ENCODE measurements at places on chromosomes 5 and 9. TPM values are rescaled to one million over a fixed set of nuclear protein-coding genes. Genes with fewer than 3 reads are reported as not detected.

GRCh38 chr5:52073993-52074689 is 690.9 kb downstream of the ISL1 start:
- no peak for DNase-seq

GRCh38 chr9:115507148-115507547 is 389.2 kb upstream of the TNC start:
- no peak for DNase-seq

Gene TRAF1
- total RNA-seq, result 99.5 TPM

DNA sequence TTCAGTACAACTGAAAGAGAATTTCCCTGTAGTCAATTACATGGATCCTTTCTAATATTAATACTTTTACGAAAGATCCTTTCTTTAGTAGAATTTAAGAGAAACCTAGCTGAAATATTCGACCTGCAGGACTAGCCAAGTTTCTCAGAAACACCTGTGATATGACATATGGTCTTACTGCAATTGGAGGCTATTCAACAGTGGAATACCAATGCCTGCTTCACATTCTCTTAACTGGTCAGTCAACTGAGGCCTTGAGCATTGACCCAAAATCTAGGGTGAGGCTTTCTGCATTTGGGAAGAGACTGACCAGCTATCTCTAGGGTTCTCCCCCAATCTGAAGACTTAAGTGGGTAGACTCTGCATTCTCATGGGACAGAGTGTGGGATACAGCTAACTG is 12.3 kb downstream of the UBE2QL1 start:
- DNase-seq, result no peak

- DNase-seq, result no peak
Measured at GRCh38 chr5:73336366-73336765, 112.2 kb downstream of the FOXD1 start.

Gene INSYN2B
- total RNA-seq, result not detected

DNA sequence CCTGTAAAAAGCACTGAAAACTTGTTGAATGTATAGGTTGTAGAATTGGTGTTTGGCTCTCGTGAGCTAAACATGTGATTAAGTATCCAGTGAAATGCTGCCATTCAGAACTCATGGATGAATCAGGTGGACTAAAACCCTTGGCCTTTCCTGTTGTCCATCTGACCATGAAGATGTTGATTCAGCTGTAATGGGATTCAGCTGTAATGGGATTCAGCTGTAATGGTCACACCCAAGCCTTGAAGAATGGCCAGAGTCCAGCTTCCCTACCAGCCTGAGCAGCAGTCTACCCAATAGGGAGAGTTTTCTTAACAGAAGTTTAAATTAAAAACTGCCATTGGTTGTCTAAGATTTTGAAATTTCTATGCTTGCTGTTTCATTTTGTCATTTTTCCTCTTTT is 18.1 kb downstream of the MAMDC2 start:
- no peak for DNase-seq

DNA sequence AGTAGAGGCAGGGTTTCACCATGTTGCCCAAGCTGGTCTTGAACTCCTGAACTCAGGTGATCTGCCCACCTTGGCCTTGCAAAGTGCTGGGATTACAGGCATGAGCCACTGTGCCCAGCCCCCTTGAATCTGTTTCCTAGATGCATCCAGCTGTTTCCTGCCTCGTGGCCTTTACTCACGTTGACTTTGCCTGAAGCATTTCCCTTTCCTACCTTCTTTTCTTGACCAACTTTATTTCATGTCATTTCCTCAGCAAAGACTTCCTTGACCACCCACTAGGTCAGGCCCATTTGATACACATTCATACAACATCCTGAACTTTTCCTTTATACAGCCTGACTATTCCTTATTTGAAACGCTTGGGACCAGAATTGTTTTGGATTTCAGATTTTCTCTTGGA is 51.0 kb downstream of the DOCK2 start:
- no peak for DNase-seq

GRCh38 chr5:62574599-62574998 is 4.0 kb upstream of the LRRC70 start:
- no peak for DNase-seq

GRCh38 chr5:142322747-142323479 is 1.9 kb downstream of the SPRY4 start:
- DNase-seq, result no peak

- DNase-seq, result no peak
Measured at GRCh38 chr5:107915176-107915812, 244.6 kb upstream of the EFNA5 start.

- DNase-seq, result no peak
Measured at GRCh38 chr9:114828303-114828650, 22.4 kb upstream of the TNFSF15 start.

DNA sequence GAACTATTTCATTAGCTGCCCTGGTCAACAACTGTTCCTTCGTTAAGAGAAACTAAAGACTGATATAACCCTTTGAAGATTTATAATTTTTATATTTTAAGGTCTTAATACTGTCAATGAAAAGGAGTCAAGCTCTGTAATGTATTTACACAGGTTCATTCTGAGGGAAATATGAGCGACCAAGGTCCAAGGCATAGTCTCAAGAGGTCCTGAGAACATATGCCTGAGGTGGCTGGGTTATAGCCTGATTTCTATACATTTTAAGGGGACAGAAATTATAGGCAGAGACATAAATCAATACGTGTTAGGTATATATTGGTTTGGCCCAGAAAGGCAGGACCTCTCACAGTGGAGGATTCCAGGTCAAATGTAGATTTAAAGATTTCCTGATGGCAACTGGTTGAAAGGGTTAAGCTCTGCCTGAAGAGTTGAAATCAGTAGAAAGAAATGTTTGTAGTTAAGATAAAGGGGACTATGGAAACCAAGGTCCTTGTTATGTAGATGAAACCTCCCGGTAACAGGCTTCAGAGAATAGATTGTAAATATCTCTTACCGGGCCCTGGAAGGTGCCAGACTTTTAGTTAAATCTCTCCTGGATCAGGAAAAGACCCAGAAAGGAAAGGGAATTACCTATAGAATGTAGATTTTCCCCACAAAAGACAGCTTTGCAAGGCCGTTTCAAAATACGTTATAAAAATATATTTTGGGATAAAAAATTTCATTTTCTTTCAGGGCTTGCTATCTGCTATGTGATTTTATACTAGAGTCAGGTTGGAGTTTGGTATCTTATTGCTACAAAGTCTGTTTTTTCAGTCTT is 107.3 kb upstream of the PRLR start:
- DNase-seq, result no peak

DNA sequence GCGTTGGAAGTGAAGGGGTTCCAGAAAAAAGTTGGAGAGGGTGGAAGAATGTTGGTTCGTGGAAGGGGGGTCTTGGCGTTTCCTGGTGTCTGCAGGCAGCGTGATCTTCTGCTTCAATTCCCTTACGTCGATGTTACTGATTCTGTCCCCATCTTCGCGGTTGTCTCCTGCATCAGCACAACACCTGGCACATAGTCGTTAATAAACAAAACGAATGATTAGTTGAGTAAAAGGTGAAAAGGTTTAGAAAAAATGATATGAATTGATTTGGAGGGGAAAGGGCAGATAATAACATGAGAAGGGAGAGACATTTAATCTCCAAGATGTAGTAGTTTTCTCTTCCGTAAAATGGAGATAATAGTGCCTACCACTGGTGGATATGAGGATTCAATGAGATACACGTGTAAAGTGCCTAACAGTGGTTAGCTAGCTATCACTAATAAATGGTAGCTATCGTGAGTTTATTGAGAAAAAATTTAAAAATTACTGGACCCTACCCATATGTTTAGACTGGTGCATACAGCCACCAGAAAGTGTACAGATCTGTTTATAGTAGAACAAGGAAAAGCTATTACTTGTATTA is 556 bp downstream of the MTREX start:
- peak; percentile 12 for DNase-seq

Gene DIMT1
- total RNA-seq, result 43.7 TPM

Gene FBP1
- total RNA-seq, result 0.89 TPM
